Right ventricle myocardium superior (tissue), 1 donor: ENCODE measurements at places on chromosomes 3 and 15. TPM values are rescaled to one million over a fixed set of nuclear protein-coding genes. Genes with fewer than 3 reads are reported as not detected.

DNA sequence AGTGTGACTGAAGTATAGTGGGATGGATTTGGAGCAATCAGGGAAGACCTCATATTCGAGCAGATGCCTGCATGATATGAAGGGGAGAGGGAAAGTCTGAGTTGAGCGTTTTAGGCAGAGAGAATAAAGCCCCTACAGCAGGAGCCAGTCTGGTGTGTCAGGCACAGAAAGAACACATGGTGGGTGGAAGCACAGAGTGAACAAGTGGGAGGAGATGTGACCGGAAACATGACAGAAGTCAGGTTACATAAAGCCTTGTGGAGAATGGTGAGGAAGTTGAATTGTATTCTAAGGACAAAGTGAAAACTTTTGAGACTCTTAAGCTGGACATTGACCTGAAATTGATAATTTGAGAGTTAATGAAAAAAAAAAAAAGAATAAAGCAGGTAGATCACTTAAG is 541.0 kb downstream of the PLOD2 start:
- no peak for DNase-seq

Gene RBP2
- not detected for total RNA-seq

GRCh38 chr3:23591374-23591773 is 214.4 kb upstream of the UBE2E1 start:
- DNase-seq, result no peak

DNA sequence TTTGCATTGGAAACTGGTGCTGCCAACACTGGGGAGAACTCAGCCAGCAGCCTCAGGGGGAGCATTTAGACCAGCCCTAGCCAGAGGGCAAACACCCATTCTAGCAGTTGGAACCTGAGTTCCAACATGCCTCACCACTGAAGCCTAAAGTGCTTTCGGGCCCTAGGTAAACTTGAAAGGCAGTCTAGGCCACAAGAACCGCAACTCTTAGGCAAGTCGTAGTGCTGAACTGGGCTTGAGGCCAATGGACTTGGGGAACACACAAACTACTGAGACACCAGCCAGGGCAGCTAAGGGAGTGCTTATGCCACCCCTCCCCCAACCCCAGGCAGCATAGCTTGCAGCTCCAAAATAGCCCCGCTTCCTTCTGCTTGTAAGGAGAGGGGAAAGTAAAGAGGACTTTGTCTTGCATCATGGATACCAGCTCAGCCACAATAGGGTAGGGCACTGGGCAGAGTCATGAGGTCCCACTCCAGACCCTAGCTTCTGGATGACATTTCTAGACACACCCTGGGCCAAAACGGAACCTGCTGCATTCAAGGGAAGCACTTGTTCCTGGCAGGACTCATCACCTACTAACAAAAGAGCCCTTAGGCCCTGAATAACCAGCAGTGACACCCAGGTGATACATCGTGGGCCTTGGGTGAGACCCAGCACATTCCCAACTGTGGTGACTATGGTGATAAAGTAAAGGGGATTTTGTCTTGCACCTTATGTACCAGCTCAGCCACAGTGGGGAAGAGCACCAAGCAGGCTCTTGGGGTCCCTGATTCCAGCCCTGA is 37.3 kb upstream of the TEX9 start:
- DNase-seq, result no peak

- DNase-seq, result no peak
These were observed 189.1 kb downstream of the GHSR start for GRCh38 chr3:172259111-172259541.

DNA sequence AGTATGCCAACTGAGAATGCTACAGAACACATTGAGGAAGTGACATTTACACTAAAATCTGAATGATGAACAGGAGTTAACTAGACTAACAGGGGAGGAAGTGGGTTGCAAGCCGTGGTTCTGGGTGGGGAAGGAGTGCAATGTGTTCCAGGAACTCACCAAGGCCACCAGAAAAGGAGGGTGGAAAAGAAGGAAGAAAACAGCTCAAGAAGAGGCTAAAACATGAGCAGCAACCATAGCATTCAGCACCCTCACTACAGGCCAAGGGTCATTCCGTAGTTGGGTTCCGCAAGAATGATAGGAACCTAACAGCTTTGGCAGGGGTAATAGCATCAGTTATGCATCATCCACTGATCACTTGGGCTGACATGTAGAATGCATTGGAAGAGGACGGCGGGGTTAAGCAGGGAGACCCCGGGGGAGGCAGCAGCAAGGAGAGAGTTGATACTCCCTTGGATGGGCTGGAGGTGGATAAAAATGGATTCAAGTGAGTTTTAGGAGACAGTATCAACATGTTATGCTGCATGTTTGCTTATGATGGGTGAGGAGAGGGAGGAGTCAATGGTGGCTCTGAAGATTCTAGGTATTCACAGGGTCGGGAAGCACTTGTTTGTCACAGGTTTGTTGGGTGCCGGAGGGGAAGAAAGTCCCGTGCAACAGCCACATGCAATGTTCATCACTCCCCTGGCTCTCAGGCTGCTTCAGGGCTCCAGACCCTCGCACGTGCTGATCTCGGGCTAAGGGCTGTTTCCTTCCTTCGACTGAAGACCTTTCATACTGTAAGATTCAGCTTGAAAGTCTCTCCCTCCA is 53.2 kb downstream of the LIPC start:
- no peak for DNase-seq

- DNase-seq, result no peak
These were observed 13.9 kb upstream of the TEX9 start for GRCh38 chr15:56351353-56351752.

GRCh38 chr3:117892431-117892841 is 1142.2 kb downstream of the IGSF11 start:
- DNase-seq, result no peak

GRCh38 chr3:11690863-11691766 is 47.4 kb upstream of the VGLL4 start:
- no peak for DNase-seq

DNA sequence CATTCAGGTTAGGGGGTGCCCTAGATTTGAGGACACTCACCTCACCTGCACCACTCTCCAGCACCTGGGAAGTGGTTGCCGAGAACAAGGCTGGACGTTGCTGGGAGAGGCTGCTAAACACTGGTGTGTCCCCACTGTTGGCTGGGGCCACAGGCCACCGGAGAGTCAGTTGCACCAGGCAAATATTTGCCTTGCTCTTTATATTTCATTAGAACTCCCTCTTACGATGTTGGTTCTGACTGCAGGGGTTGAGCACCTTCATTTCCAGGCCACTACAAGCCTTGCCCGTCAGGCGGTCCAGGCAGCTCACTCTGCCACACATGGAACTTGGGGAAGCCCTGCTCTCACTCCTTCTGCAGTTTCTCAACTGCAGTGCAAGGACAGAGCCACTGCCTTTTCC is 30.7 kb downstream of the HCN4 start:
- DNase-seq, result no peak

Gene ROBO2
- 0.11 TPM for total RNA-seq

Gene SEMA6D
- total RNA-seq, result 16.5 TPM

DNA sequence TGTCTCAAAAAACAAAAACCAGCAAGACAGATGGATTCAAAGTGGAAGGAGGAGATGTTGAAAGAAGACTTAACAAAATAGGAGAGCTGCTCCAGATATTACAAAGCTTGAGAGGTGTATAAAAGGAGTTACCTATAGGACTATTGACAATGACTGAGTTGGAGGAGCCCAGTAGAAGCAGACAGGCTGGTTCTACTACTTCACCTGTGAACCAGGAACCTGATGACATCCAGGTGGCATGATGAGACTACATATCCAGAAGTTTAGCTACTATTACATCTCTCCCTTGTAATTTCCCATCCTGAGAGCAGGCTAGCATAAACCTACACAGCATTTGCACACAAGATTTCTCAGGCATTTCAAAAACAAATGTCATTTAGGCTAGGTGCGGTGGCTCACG is 49.3 kb downstream of the CPEB1 start:
- no peak for DNase-seq

Gene FMN1
- total RNA-seq, result 2.9 TPM

GRCh38 chr15:84834969-84835368 is 17.8 kb downstream of the ALPK3 start:
- DNase-seq, result no peak

Gene SPSB4
- 7.3 TPM for total RNA-seq

Gene ITPKA
- 2.6 TPM for total RNA-seq

Gene TF
- 5.6 TPM for total RNA-seq

DNA sequence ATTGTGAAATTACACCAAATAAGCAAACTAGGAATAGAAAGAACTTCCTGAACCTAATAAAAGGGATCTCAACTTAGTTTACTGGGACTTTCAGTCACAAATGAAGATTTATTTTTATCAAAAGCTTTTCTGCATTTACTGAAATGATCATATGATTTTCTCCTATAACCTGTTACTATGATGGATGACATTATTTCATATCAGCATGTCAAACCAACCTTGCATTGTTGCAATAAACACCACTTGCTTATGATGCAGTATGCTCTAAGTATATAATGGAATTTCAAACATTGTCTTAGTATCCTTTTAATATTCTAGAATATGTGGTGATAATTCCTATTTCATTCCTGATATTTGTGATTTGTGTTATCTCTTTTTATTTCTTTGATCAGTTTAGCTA is 303.0 kb downstream of the CGGBP1 start:
- no peak for DNase-seq

DNA sequence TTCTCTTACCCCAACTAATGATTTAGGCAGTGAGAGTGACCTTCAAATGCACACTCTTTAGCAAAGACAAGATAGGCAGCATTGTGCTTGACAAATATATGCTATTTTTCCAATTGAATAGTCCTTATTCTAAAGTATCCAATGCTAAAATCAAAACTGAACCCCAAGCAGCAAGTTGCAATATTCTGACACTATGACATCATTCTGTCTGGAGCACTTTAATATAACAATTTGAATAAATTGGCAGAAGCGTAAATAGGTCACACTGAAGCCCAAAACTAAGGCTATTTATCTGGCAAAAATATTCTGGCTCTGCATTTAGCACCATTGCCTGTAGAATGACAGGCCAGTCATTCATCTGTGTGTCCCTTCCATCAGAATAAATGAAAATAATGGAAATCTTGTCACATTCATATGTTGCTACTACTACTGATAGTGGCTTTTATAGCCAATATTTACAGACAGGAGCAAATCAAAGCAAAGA is 2.9 kb downstream of the CBLB start:
- DNase-seq, result no peak

DNA sequence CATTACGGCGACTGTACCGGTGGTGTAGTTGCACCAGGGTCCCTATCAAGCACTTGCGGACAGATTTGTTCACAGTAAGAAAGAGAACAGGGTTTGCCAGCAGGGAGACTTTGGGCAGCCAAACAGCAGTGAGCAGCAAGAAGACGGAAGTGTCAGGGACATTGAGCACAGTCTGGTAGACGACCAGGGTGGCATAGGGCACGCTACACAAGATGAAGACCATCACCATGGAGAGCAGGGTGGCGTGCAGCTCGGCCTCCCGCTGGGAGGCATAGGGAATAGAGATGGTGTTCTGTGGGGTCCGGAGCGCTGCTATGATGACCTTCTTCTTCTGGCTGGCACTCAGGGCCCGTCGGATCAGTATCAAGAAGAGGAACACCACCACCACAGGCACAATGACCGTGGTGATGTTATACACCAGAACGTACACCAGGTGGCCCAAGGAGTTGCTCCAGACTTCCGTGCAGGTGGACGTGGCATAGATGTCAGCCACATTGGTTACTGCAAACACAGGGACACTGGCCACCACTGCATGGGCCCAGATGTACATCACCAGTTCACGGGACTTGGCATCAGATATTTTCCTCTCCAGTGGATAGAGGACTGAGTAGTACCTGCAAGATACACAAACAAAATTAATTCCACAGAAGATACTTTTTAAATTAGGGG is 19.1 kb upstream of the FSIP1 start:
- no peak for DNase-seq

DNA sequence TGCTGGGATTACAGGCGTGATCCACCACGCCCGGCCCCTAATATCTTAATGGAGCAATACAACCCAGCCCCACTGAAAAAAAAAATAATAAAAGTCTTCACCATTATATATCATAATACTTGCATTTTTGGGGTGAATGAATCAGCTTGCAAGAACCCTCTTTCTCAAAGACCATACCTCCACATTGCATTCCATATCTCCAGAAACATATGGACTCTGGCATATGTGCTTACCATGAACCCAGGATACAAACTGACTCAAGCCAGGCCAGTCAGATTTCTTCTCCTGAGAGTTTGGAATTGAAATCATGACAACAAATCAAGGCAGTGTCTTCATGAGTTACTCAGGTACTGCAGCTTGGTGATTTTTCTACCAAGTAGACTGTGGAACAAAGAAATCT is 101.2 kb downstream of the FRMD5 start:
- no peak for DNase-seq

GRCh38 chr15:35934383-35935049 is 388.6 kb upstream of the DPH6 start:
- DNase-seq, result no peak

GRCh38 chr3:30314757-30315325 is 291.6 kb upstream of the TGFBR2 start:
- no peak for DNase-seq

DNA sequence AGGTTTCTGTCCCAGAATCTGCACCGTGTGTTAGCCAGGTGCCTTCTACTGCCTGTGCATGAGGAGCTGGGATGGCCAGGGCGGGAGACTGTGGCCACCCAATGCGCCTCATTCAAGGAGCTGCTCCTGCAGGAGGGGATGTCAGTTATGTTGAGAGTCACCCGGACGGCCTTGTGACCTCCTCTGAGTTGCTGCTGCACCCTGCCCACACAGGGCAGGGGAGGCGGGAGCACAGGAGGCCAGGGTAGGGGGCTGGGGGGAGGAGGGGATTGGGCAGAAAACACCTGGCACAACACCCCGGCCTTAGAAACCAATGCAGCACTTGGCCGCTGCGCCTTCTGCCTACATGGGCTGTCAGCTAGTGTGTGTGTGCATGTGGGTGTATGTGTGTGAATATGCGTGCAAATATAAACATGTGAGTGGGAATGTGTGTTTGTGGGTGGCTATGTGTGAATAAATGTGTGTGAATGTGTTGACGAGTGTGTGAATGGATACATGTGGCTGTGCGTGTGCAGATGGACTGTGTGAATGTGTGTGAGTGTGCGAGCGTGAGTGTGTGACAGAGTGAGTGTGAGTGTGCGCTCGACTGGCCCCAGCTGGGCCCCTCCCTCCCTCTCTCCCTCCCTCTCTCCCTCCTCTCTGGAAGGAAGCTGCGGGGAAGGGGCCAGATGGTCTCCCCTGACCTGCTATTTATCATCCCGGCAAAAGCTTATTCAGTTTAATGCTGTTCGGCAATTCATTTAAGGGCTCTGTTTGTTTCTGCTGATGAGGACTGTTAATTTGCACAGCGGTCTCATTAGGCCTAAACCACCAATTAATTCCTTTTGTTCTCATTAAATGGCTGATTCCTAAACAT is 106.9 kb downstream of the TLE3 start:
- DNase-seq, result no peak

Gene TMEM115
- total RNA-seq, result 24.9 TPM

GRCh38 chr3:66303491-66303901 is 82.7 kb downstream of the SLC25A26 start:
- no peak for DNase-seq

- no peak for DNase-seq
These were observed 14.7 kb upstream of the TRIM59 start for GRCh38 chr3:160464321-160464720.

GRCh38 chr15:96042734-96043224 is 287.7 kb upstream of the NR2F2 start:
- DNase-seq, result no peak

Gene ASB7
- 5.1 TPM for total RNA-seq
